Hindlimb muscle (tissue), 1 donor: ENCODE measurements at places on chromosomes 6 and 20.

DNA sequence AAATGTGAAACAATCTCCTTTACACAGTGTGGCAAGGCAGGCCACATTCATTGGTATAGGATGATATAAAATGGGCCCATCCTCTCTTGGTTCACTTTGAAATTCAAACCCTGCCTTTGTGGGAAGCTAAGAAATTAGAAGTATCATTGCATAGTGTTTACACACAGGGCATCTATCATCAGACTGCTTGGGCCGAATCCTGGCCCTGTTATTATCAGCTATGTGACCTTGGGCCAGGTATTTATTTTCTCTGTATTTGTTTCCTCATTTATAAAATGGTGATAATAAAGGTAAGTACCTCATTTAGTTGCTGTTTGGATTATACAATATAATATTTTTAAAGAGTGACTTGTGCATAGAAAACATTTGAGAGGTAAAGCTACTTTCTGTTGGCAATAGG lies 45.5 kb downstream of the PTPRK start:
- no peak for DNase-seq

- no peak for DNase-seq
These were observed 556 bp upstream of the MROH8 start for GRCh38 chr20:37179683-37180524.

- DNase-seq = no peak
These were observed 231.9 kb downstream of the DLL1 start for GRCh38 chr6:170058878-170059485.

DNA sequence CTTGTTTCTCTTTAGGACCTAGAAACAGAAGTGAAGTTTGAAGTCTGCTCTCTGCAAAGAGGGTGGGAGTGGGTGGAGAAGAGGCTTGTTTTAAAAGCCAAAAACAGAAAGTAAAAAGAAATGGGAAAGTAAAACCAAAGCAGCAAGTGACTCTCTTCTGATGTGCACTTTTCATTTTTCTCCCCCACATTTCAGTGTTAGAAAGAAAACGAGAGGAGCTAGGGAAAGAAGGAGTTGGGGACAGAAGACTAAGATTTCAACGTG lies 1.3 kb downstream of the C6orf141 start:
- no peak for DNase-seq

DNA sequence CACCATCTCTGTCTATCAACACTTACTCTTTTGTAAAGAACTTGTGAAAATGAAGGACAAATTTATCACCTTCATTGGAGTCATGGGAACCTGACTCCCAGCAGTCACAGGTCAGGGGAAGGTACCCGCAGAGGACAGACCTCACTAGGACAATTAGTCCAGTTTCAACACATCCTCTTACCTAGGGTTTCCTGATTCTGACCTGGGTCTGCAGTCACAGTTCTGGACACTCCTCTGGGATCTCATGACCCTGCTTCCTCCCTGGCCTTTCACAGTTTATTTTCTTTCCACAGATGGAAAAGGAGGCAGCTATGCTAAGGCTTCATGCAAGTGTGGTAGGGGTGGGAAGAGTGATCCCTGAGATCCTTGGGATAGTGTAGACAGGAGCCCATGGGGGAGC lies 15.7 kb downstream of the HLA-A start:
- no peak for DNase-seq

- DNase-seq = no peak
These were observed 131.1 kb downstream of the ATXN1 start for GRCh38 chr6:16630026-16630643.

- DNase-seq = peak; percentile 73
These were observed at the start of gene NRSN2 for GRCh38 chr20:346640-347316. Gene NRSN2, plus strand, starts transcription at chr20:347111. Its CDS starts 2,533 bp downstream, at chr20:349644.

DNA sequence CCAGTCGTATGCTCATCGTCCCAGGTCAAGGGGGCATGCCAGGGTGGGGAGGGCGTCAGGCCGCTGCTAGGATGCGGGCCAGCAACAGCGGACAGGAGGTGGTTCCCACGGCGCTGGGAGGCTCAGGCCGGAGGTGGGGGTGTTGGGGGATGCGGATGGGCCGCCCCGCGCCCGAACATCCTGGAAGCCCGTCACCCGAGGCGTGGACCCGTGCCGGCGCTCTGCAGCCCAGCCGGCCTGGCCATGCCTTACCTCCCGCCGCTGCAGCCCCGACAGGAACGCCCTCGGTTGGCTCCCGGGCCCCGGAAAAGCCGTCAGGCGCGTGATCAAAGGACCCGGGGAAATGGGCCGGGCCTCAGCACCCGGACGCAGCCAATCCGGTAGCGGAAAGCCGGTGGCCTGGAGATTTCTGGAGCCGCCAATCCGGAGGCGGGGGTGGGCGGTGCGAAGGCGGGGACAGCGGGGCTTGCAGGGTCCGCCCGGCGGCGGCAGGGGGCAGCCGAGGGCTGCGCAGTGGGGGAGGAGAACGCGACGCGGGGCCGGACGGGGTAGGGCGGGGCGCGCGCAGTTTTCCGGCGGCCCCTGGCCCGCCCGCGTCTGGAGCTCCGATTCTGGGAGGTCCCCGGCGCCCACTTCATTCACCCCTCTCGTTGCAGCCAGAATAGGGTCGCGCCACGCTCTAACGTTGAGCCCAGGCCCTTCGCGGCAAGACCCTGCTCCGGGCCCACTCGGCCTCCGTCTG lies at the start of gene SMIM29:
Gene SMIM29 (minus strand): TSS at position 280 of the 742 bp plus-strand sequence. CDS start 1,215 bp downstream, outside the sequence.
- peak; percentile 97 for DNase-seq

DNA sequence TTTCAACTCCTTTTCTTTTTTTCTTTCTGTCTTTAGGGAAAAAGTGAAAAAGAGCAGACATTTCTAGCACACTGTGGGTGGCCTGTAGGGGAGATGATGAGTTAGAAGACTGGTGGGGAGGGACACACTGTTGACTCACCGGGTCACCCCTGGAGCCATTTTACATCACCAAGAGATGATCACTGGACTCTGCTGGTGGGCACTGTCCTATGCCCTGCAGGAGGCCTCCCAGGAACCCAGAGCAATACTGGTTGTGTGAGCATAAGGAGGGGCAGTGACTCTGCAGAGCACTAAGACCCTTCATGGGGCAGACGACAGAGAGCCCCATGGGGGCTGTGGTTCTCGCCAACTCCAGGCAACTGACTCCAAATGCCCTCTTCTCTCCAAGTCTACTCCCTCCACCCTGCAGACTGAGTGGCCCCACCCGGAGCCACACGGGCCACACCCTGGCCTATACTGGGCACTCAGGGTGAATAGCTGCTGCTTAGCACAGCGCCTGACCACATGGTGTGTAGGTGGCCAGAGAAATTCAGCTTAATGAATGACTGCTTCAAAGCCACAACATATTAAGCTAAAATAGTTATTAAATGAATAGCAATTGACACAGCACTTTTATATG lies 177.5 kb downstream of the CDC5L start:
- no peak for DNase-seq

DNA sequence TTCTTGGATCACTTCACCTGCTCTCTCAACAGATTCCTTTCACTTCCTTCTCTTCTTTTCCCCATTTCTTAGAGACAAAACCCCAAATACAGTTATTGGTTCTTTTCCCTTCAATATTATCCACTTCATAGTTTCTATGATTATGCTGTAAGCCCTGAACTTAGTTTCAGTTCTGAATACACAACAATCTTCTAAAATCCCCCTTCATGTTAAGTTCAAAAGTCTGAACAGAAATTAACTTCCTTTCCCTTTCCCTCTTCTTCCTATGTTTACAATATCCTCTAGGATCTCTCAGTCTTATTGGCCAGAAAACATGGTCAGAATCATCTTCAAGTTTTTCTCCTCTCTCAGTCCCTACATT lies 57.7 kb downstream of the OGFRL1 start:
- DNase-seq = no peak

DNA sequence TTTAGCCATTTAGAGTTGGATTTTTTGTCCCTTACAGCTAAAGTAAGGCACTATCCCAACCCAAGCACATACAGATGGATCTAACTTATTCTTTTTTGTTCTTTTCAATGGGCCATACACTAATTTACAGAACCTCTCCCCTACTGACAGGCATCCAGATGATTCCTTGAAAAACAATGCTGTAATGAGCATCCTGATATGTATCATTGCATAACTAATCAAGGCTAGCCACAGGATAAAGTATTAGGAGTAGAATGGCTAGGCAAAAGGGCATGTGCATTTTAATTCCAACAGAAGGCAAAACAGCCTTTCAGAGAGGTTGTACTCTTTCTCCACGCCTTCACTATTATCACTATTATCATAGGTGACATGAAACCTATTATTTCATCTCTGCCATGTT lies 54.1 kb downstream of the ELOVL5 start:
- DNase-seq = no peak

- no peak for DNase-seq
These were observed 832.5 kb upstream of the EPHA7 start for GRCh38 chr6:94251878-94252277.

- DNase-seq = no peak
These were observed 1.3 kb downstream of the ARFGEF3 start for GRCh38 chr6:138162955-138163575.

DNA sequence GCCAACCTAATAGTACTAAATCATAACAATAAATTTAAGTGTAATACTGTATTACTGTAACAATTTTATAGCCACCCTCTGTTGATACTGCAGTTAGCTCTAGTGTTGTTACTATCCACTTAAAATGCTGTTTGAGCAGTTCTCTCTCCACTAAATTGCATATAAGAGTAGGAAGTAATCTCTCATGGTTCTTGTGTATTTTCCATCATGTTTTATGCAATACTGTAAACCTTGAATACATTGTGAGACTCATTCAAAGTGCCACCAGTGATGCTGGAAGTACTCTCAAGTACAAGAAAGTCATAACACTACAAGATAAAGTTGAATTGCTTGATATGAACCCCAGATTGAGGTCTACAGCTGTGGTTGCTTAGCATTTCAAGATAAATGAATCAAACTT lies 65.5 kb downstream of the WASF1 start:
- no peak for DNase-seq

- DNase-seq = no peak
These were observed 19.6 kb upstream of the SYNCRIP start for GRCh38 chr6:85662251-85662650.

DNA sequence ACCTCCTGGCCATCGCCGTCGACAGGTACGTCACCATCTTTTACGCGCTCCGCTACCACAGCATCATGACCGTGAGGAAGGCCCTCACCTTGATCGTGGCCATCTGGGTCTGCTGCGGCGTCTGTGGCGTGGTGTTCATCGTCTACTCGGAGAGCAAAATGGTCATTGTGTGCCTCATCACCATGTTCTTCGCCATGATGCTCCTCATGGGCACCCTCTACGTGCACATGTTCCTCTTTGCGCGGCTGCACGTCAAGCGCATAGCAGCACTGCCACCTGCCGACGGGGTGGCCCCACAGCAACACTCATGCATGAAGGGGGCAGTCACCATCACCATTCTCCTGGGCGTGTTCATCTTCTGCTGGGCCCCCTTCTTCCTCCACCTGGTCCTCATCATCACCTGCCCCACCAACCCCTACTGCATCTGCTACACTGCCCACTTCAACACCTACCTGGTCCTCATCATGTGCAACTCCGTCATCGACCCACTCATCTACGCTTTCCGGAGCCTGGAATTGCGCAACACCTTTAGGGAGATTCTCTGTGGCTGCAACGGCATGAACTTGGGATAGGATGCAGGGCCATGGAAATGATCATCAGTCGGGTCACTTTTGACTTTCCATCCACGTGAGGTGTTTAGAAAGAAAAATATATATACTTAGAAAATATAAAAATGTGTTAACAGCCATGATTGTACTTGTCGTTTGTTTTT lies 868 bp downstream of the MC3R start:
- DNase-seq = no peak
